ENCODE measurements at places on chromosomes 6 and 20. TPM values are rescaled to one million over a fixed set of nuclear protein-coding genes. Genes with fewer than 3 reads are reported as not detected.

Gene ARG1
- not detected for total RNA-seq

GRCh38 chr20:59580146-59580946 lies 24.0 kb upstream of the PHACTR3 start:
- no peak for DNase-seq

- no peak for DNase-seq
These were observed 578.2 kb downstream of the QKI start for GRCh38 chr6:163992701-163993100.

DNA sequence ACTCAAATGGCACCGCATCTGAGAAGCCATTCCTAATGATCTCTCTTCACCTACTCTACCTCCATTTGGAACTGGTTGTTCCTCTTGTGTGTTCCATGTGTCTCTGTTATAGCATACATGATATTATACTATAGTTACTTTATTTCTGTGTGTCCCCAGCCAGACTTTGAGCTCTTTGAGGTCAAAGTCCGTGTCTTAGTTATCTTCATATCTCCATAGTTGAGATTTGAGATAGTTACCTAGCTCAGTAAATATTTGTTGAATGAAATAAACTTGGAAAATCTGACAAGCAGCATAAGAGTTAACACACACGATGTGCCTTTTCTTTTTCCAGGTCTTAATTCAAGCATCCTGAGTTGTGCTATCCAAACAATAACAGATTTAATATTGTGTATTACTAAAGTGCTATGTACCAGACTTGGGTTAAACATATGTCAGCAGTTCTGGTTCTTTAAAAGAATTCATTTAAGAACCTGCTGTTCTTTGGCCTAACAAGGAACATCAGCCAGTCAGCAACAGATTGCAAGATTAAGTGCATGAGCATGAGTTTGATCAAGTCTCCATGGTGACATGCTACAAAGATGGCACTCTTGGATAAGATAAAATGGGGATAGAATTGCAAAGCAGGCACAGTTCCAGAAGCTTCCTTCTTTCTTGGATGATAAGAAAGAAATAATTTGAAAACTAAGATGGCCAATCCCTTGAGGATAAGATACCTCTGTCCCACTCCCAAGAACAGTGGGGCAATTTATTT lies 8.7 kb upstream of the TNFRSF21 start:
- no peak for DNase-seq

DNA sequence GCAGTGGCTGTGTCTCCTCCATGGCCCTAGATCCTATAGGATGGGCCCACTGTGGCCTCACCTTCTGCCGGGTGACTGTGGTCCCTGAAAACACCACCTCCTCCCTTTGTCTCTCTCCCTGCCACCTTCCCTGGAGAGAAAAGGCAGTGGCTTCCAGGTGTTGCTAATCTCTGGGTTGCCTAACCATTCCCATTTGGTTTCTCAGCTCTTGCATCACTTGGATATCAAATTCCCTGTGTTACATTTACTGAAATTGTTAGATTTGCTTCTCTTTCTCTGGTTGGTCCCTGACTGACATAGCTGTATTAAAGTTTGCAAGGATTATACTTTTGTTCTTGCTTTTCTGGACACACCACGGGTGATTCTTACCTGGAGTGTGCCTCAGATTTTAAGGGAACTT lies 9.3 kb upstream of the ZFP64 start:
- DNase-seq = no peak

- no peak for DNase-seq
These were observed 132.4 kb upstream of the STXBP5 start for GRCh38 chr6:147071776-147072175.
